ENCODE measurements at places on chromosomes 1 and 21. TPM values are rescaled to one million over a fixed set of nuclear protein-coding genes. Genes with fewer than 3 reads are reported as not detected.

The BTBD8 gene
- 2.0 TPM for total RNA-seq

The CD244 gene
- 0.45 TPM for total RNA-seq

The TBX19 gene
- total RNA-seq, result 4.1 TPM

GRCh38 chr1:5477716-5478115 lies 514.5 kb downstream of the NPHP4 start:
- no peaks in the 10 kb centered on the region for H3K27me3 ChIP-seq
- no peak for DNase-seq
- H3K36me3 ChIP-seq, result no peaks in the 10 kb centered on the region
- no peak overlapping the region for H3K4me3 ChIP-seq
- no peaks in the 10 kb centered on the region for H3K4me1 ChIP-seq
- no peak overlapping the region for H3K27ac ChIP-seq

GRCh38 chr1:21573971-21574465 lies 64.8 kb downstream of the ALPL start:
- no peak overlapping the region for H3K27ac ChIP-seq
- H3K36me3 ChIP-seq, result no peaks in the 10 kb centered on the region
- H3K27me3 ChIP-seq, result no peaks in the 10 kb centered on the region
- no peak overlapping the region for H3K4me3 ChIP-seq

- H3K27ac ChIP-seq, result no peak overlapping the region
- no peaks in the 10 kb centered on the region for H3K36me3 ChIP-seq
- no peak for DNase-seq
- no peaks in the 10 kb centered on the region for H3K27me3 ChIP-seq
These were observed 23.6 kb upstream of the MAB21L3 start for GRCh38 chr1:116087628-116088027.

DNA sequence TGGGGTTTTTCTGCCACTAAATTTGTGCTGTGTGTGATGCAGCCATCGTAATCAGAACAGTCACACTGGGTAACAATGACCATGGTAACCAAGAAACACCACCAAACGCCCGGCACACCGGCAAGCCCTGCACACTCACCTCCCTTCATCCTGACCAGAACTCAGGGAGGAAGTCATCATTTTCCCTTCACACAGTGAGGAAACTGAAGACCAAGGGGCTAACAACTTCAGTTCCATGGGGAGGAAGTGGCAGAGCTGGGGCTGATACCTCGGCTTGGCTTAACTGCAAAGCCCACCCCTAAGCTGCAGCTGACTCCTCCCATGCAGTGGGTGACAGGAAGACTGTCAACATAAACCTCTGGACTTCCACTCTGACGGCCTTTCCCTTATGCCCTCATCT lies 69.3 kb upstream of the BCAR3 start:
- H3K4me1 ChIP-seq, result peaks cover 2% of the 10 kb centered on the region
- H3K27ac ChIP-seq, result no peak overlapping the region
- H3K4me3 ChIP-seq, result no peak overlapping the region
- no peaks in the 10 kb centered on the region for H3K27me3 ChIP-seq
- H3K36me3 ChIP-seq, result no peaks in the 10 kb centered on the region

DNA sequence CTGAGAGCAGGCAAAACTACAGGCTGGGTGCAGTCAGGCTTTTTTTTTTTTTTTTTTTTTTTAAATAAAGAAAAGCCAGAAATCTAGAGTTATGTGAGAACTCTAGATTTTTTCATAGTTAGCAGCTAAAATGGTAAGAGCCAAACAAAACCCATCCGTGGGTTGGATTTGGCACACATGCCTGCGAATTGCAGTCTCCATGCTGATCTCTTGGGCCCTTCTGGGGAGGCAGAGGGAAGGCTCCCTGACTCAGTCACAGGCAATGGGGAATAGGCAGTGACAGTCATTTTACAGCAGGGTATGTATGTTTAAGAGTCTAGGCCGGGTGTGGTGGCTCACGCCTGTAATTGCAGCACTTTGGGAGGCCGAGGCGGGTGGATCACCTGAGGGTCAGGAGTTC lies 2.6 kb downstream of the TXLNA start:
- H3K4me3 ChIP-seq, result no peak overlapping the region
- H3K27ac ChIP-seq, result no peak overlapping the region
- no peaks in the 10 kb centered on the region for H3K36me3 ChIP-seq
- no peak for DNase-seq
- no peaks in the 10 kb centered on the region for H3K27me3 ChIP-seq
- peaks cover 11% of the 10 kb centered on the region for H3K4me1 ChIP-seq
